Glomerular endothelial cell (primary cell): ENCODE measurements at places on chromosomes 16 and 17. TPM values are rescaled to one million over a fixed set of nuclear protein-coding genes. Genes with fewer than 3 reads are reported as not detected.

DNA sequence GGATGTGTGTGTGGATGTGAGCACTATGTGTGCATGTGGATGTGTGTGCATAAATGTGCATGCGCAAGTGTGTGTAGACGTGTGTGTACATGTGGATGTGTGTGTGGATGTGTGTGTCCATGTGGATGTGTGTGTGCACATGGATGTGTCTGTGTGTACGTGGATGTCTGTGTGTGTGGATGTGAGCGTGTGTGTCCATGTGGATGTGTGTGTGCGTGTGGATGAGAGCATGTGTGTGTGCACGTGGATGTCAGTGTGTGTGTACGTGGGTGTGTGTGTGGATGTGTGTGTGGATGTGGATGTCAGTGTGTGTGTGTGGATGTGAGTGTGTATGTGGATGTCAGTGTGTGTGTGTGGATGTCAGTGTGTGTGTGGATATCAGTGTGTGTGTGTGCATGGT, 63.6 kb upstream of the DOC2B start:
- DNase-seq: no peak

DNA sequence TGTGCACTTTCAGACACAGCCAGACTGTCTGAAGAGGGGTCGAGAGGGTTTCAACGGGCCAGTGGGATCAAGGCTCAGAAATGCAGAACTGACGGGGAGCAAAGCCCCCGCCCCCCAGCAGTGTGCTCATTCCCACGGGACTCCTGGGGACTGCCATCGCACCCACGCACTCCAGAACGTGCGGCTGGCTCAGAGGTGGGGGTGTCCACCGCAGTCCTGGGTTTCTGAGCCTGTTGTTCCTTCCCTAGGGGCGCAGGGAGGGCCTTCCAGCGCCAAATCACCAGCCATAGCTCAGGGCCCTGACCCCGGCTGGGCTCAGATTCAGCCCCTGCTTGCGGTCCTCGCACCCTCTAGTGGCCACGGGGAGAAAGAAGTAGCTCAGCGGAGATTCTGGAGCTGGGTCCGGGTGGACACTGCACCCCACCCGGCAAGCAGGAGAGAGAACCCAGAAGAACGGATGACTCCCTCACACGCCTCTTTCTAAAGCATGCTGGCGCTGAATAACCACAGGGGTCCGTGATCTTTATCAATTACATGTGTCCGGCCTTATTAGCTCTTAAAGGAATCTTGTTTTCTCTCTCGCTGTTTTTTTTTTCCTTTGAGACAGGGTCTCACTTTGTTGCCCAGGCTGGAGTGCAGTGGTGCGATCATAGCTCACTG, 45.0 kb upstream of the USP7 start:
- DNase-seq: no peak

DNA sequence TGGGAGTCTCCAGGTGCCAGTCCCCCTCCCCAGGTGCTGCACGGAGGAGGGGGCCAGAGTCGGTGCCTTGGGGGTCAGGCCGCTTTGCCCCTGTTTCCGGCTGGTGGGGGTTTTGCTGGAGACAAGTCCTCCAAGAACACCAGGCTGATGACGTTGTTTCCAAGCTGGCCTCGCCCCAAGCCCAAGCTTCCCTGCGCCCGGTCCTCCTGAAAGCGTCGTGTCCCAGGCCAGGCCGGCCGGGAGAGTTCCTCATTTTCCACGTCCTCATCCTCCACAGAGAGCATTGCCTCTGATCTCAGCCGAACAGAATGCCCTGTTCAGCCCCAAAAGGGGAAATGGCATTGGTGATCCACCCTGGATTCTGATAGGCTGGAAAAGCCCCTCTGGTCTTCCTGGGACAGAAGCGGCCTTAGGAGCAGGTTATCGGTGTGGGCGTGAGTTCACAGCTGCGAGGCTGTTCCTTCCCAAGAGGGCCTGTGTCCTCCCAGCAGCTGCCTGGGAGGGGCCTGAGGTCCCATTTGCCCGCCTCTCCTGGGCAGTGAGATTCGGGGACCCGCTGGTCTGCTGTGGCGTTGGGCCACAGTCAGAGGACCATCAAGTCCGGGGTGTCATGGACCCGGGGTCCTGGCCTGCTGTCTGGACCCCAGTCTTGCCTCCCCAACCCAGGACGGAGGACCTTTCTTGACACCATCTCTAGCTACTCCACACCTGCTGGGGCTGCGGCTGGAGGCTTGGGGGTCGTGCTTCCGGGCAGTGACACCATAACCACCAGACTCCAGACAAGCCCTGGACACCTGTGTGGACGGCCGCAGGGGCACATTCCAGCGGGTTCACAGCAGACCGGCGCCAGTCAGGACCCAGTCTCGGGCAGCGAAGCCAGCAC, 7.1 kb downstream of the SOX8 start:
- no peak for DNase-seq

ASPA gene
- not detected in 2 replicates for total RNA-seq

- no peak for DNase-seq
Measured at GRCh38 chr17:15955793-15956541, 11.0 kb downstream of the ADORA2B start.

- no peak for DNase-seq
Measured at GRCh38 chr16:15973421-15973820, 24.0 kb downstream of the ABCC1 start.

DNA sequence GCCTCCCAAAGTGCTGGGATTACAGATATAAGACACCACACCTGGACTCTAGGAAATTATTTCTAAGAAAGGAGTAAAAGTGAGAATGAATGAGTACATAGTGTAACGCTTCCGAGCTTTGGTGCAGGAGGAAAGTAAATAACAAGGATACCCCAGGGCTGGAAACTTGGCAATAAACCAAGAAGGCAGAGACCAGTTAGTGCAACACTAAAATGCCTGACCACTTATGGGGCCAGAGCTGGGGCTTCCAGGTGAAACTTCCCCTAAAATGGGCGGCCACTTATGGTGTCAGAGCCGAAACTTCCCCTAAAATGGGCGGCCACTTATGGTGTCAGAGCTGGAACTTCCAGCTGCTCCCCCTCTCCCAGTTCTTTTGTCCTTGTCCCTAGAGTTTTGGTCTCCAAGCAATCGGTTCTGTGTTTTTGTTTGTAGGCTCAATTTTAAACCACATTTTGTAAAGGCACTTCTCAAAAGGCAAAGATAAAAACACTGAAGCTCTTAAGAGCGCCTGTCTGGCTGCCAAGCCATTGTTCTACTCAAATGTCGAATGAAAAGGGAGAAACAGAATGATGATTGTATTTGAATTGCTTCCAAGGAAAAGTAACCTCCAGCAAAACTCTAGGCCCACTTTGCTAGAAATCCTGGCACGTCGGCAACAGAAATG, 63.9 kb downstream of the NXN start:
- no peak for DNase-seq

DNA sequence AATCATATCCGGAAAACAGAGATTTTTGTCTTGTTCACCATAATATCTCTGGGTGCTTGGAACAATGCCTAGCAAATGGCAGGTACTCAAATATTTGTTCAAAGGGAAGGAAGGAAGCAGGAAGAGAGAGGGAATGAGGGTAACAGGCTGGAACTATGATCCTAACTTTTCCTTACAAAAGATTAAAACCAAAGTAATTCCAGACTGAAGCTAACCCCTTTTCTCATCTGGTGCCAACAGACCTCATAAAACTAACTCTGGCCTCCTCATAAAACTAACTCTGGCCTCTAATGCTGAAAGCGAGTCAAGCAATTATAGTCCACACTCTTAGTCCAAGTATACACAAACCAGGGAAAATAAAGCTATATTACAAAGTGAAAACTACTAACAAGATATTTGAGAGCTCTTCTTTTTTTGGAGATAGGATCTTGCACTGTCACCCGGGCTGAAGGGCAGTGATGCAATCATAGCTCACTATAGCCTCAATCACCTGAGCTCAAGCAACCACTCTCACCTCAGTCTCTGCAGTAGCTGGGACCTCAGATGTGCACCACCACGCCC, 84.6 kb downstream of the KANSL1 start:
- DNase-seq: no peak

PITPNM3 gene
- total RNA-seq: 0.15 and 0.82 TPM in 2 replicates

GRCh38 chr16:48611329-48612137, 1.6 kb upstream of the N4BP1 start:
- no peak for DNase-seq

DNA sequence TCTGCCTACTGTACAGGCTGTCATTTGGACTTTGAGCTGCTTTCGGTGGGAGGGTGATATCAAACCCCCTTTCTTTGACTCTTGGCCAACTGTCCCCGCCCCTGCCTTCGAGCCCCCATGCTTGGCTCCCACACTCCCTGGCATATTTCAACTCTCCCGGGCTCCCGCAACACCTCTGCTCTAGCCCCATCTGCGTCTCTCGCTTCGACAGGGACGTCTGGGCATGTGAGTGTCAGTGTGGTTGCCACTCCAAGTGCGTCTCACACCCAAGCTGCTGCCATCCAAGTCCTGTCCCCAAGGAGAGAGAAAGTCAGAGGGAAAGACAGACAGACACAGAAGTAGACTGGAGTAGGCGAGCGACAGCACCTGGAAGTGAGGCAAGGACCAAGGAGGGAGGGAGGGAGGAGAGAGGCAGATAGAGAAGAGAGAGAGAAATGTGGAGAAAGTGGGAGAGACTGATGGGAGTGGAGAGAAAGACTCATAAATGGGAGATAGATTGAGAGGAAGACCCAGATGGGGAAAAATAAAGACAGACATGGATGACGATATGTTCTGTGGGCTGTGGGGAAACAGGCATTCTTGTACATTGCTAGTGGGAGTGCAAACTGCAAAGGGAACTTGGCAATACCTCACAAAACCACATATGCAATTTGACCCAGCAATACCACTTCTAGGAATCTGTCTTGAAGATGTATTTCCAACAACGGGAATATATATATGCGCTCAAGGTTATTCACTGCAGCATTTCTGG, 11.8 kb downstream of the STARD3 start:
- no peak for DNase-seq

RAD51C gene
- total RNA-seq: 22.2 and 34.7 TPM in 2 replicates

COG1 gene
- 20.3 and 27.5 TPM in 2 replicates for total RNA-seq

- no peak for DNase-seq
Measured at GRCh38 chr17:10172778-10173177, 25.6 kb downstream of the GAS7 start.

DNA sequence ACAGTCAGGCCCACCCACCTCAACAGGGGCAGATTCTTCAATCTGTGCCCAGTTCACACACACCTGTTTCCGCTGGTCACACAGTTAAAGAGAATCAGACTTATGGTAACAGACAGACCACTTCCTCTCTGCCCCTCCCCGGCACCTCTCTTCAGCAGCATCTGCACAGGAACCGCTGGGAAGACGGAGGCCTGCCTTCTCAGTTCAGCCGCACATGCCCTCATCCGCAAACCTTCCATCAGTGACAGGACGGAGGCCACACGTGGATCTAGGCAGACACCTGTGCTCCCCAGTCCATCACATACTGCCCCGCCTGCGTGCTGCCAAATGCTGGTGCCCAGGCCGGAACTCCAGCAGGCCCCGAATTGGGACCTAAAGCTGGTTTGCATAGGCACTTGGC, 10.3 kb downstream of the PHB1 start:
- no peak for DNase-seq

GRCh38 chr16:24896439-24896838, 50.7 kb downstream of the SLC5A11 start:
- no peak for DNase-seq

DNA sequence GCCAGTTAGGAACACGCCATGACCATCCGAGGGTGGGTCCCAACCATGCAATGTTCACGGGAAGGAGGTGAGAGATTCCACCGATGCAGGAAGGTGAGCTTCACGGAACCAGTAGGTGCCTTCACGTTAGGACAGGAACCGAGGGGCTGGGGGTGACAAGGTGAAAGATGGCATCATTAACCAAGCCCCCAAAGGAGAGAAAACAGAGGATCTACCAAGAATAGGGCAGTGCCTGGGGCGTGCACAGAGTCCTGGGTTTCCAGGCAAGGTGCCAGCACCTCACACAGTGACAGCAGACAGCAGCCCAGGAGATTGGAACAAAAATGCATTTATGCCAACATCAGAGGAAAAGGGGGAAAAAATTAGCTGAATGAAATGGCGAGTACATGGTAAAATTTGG, 137.9 kb downstream of the GSG1L start:
- no peak for DNase-seq

GRCh38 chr17:17416400-17417360, 60.1 kb upstream of the MED9 start:
- DNase-seq: peak; percentile 77

- no peak for DNase-seq
Measured at GRCh38 chr16:85019659-85020245, 7.8 kb upstream of the KIAA0513 start.

- DNase-seq: no peak
Measured at GRCh38 chr17:21100636-21101035, 26.1 kb upstream of the DHRS7B start.

DNA sequence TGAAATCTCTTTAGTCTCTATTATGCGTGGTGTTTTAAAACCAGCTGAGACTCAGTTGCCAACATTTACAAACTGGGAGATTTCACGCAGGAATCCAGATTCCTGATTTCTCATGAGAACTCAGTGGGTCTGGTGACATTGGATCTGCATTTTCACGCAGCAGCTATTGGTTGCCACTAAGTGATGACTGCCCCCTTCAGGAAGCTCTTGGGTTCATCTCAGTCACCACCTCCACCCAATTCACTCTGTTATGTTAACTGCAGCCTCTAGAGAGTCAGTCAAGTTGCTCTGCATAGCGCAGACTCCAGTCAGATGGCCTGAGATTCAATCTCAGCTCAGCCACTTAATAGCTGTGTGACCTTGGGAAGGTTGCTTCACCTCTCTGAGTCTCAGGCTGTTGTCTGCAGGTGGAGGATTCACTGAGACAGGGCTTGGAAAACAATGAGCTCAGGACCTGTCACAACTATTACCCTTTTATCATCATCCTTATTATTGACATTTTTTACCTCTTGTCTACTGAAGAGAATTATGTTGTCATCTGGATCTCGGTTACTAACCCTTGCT, 6.4 kb downstream of the SHISA9 start:
- no peak for DNase-seq

- no peak for DNase-seq
Measured at GRCh38 chr16:25922438-25922837, 230.7 kb downstream of the HS3ST4 start.

GRCh38 chr17:29012535-29012934, 6.7 kb upstream of the SEZ6 start:
- DNase-seq: no peak

DNA sequence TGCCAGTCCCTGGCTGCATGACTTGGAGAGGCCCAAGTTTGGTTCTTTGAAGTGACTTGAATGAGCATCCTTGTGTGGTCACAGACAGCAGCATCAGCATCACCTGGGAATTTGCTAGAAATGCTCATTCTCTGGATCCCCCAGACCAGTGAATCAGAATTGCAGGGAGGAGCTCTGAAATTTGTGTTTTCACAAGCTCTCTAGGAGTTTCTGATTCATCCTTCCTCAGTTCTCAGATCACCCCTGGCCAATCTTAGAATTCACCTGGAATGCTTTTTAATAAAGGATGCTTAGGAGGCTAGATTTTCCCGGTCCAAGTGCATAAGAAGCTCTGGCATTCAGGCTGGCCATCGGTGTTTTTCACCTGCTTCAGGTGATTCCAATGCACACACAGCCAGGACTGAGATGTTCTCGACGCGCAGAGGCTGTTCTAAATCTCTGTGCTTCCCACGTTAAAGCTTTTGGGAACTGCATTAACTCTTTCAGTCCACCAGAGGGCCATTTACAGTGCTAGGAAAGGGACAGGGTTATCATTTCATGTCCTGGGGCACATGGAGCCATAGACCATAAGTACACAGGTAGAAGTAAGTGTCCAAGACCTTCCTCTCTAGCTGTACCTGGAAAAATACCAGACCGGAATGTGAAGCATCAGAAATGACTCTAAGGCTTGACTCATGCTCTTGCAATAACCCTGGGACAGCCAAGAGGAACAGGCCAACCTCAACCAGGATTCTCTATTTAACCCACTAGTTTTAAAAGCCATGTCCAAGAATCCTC, 85.7 kb upstream of the XYLT1 start:
- no peak for DNase-seq

GRCh38 chr17:75756451-75757085, 8.4 kb downstream of the GALK1 start:
- DNase-seq: no peak
